ENCODE measurements at places on chromosomes 4 and X.

- DNase-seq: no peak
These were observed 20.5 kb downstream of the COMMD8 start for GRCh38 chr4:47442980-47443379.

- DNase-seq: no peak
These were observed 58.5 kb upstream of the AGTR2 start for GRCh38 chrX:116111934-116112595.

- no peak for DNase-seq
These were observed 118.0 kb upstream of the WDFY3 start for GRCh38 chr4:85084371-85085094.

- no peak for DNase-seq
These were observed 3.8 kb upstream of the TRIML2 start for GRCh38 chr4:188113156-188113555.

GRCh38 chrX:106927700-106928099, 7.5 kb downstream of the CLDN2 start:
- no peak for DNase-seq

DNA sequence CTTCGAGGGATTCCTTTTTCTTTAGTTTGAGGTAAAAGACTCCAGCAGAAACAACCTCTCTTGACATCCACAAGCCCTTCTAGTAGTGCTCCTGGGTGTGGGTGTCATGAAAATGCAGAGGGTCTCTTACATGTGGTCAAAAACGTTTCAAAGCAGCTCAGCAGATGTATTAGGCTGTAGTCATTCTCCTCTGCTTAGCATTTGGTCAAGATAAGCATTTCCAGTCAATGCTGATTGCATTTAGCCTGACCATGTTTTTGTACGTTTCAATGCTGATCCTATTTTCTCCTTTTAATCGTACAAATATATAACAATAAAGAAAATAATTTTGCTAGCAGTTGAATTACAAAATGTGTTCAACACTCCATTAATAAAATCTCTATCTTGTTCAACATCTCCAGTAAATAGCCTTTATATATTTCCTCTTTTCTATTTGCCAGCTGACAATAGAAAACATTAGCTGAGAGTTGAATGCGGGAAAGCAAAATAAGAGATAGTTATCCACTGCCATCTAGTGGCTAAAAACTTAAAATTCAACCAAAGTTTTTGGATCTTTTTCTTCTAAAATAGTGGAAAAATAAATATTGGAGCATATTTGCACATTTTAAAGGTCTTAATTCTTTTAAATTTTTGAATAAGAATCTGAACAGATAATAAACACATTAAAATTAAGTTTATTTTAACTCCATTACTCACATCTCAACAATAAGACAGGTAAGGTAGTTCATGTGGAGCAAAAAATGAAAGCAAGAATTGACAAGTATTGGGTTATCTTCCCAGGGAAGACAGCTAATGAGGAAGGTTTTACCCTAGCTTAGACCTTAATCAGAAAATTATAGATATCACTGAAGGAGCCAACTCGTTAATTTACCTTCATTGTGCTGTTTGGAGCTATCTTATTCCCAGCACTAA, 15.2 kb upstream of the PACRGL start:
- no peak for DNase-seq

DNA sequence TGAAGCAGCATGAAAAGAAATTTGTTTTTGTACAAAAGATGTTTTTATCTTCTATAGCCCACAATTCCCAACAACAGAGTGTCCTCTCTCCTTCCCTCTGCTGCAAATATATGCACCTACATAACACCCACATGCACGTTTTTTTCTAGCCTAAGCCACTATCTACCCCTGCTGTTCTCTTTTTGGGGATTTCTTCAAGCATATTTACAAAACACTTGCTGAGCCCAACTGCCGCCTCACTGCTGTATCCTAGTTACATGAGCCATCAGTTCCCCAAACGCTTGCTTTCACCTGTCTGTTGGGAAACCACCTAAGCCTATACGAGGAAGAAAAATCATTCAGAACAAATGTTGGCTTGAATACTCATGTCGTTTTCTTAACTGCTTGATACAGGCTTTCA, 127.2 kb downstream of the CHRNA9 start:
- no peak for DNase-seq

- no peak for DNase-seq
These were observed 209.4 kb downstream of the VEGFC start for GRCh38 chr4:176583278-176583677.

GRCh38 chr4:125317525-125317877, 2.7 kb downstream of the FAT4 start:
- peak; percentile 27 for DNase-seq
